Kidney (tissue), 22 donors: ENCODE measurements at places on chromosomes 3 and 15. TPM values are rescaled to one million over a fixed set of nuclear protein-coding genes. Genes with fewer than 3 reads are reported as not detected.

RTP4 gene
- polyA plus RNA-seq, result 5.4 TPM

SH2D7 gene
- polyA plus RNA-seq, result not detected

FMN1 gene
- polyA plus RNA-seq, result 0.71 TPM

STARD9 gene
- 1.1 TPM for polyA plus RNA-seq

ARGFX gene
- not detected for polyA plus RNA-seq

TRMT10C gene
- polyA plus RNA-seq, result 27.5 TPM

ERC2 gene
- 0.92 TPM for polyA plus RNA-seq
